ENCODE measurements at places on chromosomes 11 and 22.

GRCh38 chr11:64658265-64658664 lies 64.7 kb downstream of the NRXN2 start:
- no peak for DNase-seq

DNA sequence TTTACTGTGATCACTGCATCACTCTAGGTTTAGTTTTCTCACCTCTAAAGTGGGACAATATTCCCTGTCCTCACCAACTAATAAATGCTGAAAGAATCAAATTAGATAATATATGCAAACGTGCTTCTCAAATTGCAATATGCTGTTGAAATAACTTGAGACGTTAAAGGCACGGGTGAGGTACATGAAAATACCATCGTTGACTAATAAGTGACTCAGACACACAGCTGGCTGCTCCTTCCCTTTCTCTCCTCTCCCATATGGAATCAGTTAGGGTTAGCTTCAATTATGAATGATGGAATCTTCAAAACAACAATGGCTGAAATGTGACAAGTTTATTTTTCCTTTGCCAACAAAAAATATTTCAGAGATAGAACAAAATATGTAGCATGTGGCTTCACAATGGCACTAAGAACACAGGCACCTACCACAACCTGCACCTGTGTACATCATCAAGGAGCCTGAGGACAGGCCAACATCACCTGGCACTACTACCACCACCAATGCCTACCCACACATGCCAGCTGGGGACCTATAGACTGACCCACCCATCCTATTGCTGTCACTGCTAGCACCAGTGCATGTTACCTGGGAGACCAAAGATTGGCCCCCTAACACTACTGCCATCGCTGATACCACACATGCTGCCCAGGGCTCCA lies 13.7 kb downstream of the GDPD4 start:
- DNase-seq = no peak

- DNase-seq = no peak
Observed at GRCh38 chr11:35021589-35021988, 105.2 kb downstream of the PDHX start.

DNA sequence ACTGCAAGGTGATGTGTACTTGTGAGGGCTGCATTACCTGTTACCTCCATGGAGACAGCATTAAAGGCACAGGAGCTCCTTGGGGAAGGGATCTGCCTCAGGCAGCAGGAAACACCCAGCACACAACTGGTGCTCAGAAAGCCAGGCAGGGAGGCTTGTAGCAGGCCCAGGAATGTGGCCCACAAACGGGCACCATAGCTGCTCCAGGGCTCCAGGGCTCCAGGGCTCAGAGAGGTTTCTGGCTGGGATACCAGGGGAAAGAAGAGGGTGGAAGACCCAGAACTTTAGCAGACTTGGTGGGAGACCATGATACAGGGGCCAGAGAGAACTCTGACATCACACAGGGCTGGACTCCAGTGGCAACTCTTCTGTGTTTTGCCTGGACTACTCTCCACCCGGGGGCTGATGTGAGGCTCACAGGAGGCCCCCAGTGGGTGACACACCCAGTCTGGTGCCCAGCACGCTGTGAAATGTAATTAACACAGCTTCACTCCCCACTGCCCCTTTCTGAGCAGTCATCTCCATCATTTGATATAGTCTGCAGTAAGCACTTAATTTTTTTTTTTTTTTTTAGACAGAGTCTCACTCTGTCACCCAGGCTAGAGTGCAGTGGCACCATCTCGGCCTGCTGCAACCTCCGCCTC lies 14.7 kb upstream of the SULT4A1 start:
- no peak for DNase-seq
